ENCODE measurements at places on chromosomes 5 and 9.

DNA sequence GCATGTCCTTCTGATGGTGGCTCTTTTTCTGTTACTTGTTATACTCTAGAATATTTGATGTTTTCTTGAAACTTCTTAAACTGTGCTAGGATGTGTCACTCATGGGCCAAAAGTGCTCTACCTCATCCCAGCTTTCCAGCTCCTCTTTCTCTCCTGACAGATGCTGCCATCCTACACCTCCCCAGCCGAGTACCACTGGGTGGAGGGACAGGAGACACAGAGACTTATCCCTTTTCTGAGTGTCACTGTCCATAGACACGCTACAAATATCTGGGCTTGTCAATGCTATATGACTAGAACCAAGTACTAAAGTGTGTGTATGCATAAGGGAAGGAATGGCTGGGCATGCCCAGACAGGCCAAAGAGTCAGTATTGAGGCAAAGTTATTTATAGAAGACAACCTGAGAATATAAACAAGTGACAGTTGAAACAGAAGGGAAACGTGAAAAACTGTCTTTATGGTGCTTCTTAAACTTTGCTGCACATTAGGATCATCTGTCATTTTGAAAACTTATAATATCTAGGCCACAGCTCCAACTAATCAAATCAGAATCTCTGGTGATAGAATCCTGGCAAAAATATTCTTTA, 188.0 kb downstream of the CARTPT start:
- no peak for DNase-seq

DNA sequence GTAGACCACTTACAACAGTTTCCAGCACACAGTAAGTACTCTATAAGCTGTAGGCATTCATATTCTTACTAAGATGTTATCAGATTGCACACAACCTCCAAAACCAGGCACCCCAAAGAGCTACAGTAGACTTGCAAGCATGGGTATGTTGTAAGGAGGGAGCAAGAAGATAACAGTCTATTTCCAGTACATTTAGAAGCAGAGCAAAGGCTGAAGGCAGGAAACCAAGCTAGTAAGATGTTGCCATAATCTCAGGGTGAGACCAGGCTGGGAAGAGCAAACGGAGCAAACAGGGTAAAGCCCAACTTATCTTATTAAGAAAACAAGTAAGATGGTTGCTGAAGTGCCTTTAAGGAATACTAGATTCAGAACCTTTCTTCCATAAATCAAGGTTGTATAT, 161.1 kb downstream of the GLIS3 start:
- no peak for DNase-seq

- DNase-seq = no peak
Measured at GRCh38 chr9:110942522-110942921, 95.7 kb downstream of the LPAR1 start.

DNA sequence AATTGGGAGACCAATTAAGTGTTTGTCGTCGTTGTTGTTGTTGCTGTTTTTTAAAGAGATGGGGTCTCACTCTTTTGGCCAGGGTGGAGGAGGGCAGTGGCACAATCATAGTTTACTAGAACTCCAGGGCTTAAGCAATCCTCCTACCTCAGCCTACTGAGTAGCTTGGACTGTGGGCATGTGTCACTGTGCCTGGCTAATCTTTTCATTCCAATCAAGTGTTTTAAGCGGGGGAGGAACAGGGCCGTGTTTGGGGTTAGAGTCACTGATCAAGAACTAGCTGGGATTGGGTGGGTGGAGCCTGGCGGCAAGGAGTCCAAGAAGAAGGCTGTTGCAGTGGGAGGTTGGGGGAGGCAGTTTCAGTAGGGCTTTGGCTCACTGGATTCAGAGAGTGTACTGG, 13.8 kb downstream of the SNX30 start:
- DNase-seq = no peak

DNA sequence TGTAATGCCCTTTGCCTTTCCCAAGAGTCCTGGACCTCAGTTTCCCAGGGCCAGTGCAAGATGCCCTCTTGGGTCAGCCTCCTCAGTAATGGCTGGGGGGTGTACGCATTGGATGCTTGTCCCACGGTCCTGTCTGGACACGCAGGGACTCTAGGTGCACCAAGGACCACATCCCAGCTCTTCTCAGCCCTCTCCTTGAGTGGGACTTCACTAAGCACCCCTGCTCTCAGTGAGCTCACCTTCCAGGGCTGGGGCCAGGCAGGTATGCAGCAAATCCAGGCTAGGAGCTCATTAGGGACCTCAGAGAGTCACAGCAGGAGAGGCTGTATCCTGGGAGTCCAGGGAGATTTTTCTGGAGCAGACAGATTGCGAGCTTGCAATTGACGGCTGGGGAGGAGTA, 59.8 kb downstream of the MACROH2A1 start:
- DNase-seq = no peak

DNA sequence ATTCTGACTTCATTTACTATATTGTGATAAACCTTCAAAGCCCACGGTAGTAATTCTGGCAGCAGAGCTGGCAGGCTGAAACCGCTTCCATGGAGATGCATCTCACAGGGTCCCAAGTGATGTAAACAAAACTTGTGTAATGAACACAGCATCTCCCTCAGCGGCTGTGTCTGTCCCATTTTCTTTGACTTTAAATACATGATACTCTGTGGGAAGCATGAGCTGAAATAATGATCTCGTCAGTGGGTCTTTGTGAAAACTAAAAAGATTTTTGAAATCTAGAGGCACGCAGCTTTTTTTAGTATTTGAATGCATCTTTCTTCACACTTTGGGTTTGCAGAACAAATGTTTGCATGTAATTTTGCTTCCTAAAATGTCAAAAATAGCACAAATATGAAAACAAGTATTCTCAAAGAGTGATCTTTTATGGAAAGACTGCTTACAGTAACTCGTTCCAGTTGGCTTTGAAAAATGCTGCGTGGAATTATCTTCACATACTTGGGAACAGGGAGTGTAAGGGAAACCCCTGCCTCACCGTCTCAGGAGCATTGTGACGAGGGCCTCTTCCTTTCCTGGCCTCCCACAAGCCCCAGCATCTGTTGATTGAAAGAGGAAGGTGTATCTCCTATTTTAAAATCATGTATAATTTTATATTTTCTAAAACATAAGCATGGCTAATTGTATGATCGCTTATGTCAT, 18.1 kb upstream of the LPCAT1 start:
- DNase-seq = no peak

- DNase-seq = no peak
Measured at GRCh38 chr5:77957516-77957915, 181.4 kb upstream of the TBCA start.

GRCh38 chr9:5799314-5799713, 33.6 kb downstream of the ERMP1 start:
- DNase-seq = peak; percentile 24

GRCh38 chr5:138981586-138981985, 106.5 kb upstream of the LRRTM2 start:
- no peak for DNase-seq

DNA sequence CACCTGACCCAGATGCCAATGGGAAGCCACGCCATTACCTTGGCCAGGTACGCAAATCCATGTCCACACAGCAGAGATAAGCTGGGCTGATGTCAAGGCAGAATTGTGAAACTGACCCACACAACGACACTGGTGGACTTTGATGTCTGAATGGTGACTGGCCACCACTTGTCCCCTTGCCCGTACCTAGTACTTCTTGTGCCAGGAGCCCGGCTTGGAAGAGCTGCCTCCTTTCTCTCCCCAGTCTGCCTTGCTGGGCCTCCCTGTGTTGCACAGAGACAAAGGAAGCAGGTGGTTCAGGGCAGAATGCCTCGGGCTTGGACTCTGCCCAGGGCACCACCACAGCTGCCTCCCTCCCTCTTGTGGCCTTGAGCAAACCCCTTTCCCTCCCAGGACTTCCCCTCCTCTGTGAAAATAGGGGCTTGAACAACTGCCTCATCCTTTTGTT, 23.3 kb downstream of the PTGES2 start:
- no peak for DNase-seq

- DNase-seq = no peak
Measured at GRCh38 chr5:149404746-149405549, 25.9 kb upstream of the IL17B start.

GRCh38 chr5:126769703-126770102, 7.2 kb upstream of the LMNB1 start:
- no peak for DNase-seq

DNA sequence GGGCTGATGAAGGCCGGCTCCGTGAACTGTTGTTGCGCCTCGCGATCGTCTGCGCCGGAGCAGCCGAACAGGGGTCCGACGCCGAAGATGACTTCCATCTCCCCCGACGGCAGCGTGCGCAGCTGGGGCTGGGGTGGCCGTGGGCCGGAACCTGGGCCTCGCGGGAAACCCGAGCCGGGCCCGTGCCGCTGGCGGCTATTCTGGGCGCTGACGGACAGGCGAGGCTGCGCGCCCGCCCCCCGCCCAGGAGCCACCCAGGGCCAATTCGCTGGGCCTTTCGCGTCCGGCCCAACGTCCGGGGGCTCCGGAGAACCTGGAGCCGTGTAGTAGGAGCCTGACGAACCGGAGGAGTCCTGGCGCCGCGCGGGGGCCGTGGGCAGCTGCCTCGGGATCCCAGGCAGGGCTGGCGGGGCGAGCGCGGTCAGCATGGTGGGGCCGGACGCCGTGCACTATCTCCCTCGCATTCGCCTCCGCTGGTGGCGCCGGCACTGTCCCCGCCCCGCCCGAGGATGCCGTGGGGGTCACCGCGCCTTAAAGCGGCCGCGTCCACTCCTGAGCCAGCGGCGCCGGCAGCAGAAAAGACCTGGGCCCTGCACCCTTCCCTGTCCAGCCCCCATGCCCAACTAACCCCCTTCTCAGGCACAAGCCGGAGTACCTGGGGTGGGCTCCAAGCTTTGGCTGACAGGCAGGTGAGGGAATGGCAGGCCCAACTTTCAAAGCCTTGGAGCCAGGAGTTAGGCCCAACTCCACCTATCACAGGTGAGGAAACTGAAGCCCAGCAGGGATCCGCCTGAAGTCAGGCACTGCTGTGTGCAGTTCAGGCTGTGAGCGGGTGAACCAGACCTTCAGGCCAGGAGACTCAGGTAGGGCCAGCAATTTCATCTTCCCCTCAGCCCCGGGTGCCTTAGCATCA, at the start of gene PROB1:
PROB1 (minus strand) TSS at position 451 of the 913 bp plus-strand sequence; CDS start at position 428, 23 bp downstream.
- no peak for DNase-seq

DNA sequence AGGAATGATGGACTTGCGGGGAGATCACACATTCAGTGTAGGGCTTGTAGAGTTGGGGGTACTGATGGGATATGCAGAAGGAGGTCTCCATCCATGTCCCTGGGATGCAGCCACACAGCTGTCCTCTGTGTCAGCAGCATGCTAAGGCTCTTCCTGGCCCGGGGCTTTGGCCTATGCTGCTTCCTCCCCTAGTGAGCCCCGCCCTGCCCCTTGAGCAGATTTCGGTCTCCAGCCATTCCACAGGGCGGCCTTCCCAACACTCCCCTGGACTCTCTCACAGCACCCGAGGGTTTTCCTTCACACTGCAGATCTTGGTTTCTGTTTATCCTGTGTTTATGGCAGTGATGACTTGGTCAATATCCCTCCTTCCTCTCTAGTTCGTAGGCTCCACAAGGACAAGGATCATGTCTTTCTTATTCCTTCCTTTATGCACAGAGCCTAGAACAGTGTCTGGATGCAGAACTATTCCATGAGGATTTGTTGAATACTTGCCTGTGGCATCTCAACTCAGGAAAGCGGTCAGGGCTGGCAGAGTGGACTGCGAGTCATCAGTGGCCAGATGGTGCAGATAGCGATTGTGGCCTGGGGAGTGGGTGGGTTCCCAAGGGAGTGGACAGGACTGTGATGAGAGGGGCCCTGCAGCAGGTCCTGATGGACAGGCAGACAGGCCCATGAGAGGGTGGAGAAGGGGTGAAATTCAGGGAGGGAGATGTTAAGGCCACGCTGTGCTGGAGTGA, 114.2 kb downstream of the RGS3 start:
- no peak for DNase-seq

- DNase-seq = no peak
Measured at GRCh38 chr9:22116758-22117157, 107.7 kb upstream of the CDKN2B start.

DNA sequence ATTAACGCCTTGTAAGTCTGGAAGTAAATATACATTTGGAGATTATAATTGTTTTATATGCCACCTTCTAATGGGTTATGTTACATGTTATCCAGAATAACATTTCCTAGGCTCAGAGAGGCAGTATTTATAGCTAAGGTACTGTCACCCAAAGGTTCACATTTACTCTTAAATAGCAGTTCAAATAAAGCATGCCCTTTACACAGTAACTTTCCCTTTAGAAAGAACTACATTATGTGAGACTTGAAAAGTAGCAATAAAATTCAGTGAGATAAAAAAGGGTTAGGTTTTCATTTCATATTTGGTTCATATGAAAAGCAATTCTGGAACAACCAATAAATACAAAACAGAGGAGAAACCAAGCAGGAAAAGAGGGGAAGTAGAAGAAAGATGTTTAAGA, 35.1 kb downstream of the SKIC3 start:
- DNase-seq = no peak

GRCh38 chr5:101346447-101346846, 443.4 kb upstream of the ST8SIA4 start:
- DNase-seq = no peak

- DNase-seq = peak; percentile 41
Measured at GRCh38 chr9:134738869-134739659, 97.5 kb downstream of the COL5A1 start.

DNA sequence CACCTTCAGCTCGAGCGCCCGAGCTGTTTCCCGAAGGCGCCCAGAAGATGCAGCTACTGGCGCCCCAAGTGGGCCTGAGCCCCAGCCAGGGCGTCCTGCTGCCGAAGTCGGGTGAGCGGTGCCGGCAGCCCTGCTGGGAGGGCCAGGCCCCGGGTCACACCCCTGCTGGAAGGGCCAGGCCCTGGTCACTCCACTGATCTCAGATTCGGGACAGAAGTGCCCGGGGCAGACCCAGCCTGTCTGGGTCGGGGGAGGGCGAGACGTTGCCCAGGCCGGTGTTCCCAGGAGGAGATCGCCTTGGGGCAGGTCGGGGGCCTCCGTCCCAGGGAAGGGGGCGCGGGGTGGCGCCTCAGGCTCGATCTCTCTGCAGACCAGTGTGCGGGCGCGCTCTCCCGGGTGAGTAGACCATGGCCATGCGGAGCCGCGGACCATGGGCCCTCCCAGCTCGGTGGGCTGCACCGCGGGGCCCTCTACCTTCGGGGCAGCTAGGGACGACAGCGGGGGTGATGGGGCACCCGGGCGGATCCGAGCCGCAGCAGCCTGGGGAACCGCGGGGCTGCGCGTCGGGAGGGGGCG, 2.3 kb downstream of the LCNL1 start:
- DNase-seq = no peak

DNA sequence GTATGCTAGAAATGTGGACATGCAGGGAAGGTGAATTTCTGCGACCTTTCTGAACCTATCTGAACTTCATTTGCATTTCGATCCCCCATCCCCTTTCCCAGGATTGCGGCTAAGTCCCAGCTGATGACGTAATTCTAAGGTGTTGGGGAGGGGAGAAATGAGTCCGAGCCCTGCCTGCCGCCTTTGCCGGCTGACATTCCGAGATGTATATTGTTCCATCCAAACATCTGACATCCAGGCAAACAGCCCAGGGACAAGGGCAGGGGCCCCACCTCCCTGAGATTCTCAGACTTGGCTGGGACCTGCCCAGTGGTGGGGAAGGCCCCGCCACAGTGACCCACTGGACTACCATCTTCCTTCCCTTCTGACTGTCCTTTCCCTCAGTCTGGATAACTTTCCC, 494.6 kb downstream of the ENC1 start:
- DNase-seq = no peak

Measured in NCI-H460 (cell line).